Activated naive CD4-positive, alpha-beta T cell (primary cell): ENCODE measurements at places on chromosomes 5 and 9.

- DNase-seq = no peak
These were observed 34.2 kb upstream of the TESK1 start for GRCh38 chr9:35570709-35571504.

- peak; percentile 90 for DNase-seq
These were observed at the start of gene C9orf40 for GRCh38 chr9:74952201-74953151. Gene C9orf40, minus strand, starts transcription at chr9:74952912. Its CDS starts 301 bp downstream, at chr9:74952611.

GRCh38 chr5:5398071-5398470 is 24.4 kb upstream of the ICE1 start:
- DNase-seq = no peak

DNA sequence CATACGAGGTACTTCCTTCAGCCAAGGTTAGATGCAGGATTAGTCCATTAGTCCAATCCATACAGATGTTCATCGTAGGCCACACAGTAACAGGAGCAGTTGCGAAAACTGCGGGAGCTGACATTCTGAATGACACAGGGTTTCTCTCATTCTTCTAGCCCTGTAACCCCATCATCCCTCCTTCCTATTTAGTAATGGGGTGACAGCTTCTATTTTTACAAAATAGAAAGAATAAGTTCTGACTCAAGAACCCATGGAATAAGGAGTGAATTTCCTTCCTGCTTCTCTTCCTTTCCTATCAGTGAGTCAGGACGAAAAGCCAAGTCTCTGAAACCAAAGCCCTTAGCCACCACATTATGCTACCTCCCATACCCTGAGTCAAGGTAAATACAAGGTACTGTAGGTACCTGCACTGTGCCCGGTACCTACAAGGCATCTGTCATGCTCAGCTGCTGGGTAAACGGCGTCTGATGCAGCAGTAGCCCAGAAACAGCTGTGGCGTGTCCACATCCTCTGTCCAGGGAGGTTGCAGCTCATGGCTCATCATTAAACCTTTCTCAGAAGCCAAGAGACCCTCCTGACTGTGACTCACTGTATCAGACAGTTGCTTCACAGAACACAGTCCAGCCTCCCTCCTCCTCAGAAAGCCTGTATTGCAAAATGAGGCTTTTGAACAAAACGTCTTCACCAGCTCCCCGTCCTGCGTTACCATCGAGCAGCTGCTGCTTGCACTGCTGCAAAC is 84.2 kb downstream of the ESM1 start:
- no peak for DNase-seq

DNA sequence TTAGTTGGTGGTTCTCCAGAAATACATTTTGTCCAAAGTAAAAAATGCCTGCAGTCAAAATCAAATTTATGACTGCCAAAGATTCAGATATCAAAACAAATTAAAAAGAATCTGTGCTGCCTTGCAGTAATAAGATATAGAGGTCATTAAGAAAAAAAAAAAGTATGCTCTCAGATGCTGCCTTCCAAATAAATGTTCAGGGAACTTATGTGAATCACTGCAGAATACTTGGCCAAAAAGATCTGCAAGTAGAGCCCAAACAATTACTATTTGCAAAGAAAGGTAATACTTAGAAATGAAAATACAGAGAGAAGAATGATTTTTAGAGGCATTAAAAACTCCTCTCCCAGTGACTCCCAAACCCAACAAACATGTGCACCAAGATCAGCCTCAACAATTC is 52.4 kb downstream of the MRPS27 start:
- DNase-seq = no peak

GRCh38 chr9:81729135-81729534 is 39.8 kb upstream of the TLE1 start:
- no peak for DNase-seq

- peak; percentile 47 for DNase-seq
These were observed 26.8 kb upstream of the TNFAIP8 start for GRCh38 chr5:119328753-119329602.

DNA sequence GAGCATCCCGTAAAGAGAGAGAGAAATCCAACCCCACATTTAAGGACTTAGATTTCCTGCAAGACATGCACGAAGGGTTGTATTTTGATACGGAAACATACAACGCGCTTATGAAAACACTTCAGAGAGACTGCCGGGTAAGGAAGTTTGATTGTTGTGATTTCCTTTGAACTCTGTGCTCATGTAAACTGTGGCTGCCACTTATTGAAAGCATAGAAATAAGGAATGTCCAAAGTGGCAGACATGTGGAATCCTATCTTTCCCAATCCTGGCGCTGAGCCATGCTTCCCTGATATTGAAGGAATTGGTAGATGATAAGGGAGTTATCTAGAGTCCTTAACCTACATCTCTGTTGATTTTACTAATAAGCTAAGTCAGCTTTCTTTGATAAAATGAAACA is 119.4 kb downstream of the PRKACG start:
- no peak for DNase-seq

DNA sequence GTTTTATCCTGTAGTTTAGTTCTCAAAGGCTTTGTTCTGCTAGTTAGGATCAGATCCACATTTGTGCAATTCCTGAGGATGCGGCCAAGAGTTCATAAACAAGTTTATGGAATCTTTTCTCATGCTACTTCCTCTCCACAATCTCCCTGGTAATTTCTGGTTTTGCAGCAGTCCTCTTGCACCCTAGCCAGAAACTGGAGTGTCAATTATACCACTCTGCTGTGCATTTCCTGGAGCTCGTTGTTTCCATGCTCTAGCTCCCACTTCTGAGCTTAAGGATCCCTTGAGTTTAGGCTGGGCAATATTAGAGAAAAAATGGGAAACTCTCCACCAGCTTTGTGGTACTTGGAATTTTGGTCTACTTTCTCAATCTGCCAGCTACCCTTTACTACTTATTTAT is 474.7 kb downstream of the DIRAS2 start:
- DNase-seq = no peak

DNA sequence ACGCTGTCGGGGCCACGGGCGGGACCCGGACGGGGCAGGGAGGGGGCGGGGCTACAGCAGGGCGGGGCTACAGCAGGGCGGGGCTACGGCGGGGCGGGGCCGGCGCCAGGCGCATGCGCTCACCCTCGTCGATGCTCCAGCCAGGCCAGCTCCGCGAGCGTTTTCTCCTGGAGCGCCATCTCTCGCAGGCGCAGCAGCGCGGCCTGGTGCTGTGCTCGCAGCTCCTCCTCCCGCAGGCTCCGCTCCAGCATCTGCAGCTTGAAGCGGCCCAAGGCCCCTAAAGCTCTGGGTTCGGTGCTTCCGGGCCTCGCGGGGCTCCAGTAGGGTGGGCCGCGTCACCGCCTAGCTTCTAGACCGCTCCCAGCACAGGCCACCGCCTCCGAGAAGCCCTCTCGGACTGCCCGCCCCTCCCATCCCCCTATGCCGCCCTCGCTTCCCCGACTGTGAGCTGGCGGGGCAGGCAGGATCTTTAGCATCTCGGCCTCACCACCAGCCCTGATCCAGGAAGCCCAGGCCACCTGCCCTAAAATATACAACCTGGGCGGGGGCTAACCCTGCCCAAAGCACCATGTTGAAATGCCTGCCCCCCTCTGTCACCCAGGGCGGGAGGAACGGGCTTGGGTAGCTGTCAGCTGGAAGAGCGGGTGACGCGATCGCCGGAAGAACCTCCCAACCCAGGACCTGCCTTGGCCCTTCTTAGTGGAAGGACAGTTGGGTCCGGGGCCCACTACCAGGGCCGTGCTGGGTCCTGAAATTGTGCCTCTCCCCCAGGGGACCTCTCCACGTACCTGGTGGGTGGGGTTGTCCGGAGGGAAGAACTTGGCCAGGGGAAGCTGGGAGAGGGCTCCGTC is 21.9 kb upstream of the QSOX2 start:
- DNase-seq = peak; percentile 83

GRCh38 chr5:135571066-135571609 is 7.7 kb downstream of the CXCL14 start:
- DNase-seq = no peak

DNA sequence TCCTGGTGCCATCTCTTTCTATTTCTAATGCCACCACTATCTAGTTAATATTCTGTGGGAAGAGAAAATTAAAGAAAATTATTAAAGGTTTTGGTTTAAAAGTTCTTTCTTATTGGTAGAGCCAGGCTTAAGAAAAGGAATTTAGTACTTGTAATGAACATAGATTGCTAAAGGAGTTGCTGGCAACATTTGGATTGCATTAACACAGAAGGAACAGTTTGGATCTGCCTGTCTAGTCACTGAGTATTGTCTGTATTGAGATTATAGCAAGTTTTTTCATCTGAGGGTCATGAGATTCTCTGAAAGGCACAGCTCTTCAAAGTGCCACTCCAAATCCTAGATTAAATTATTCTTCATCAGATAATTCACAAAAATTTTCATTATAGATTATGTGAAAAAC is 32.0 kb downstream of the FSD1L start:
- DNase-seq = no peak

DNA sequence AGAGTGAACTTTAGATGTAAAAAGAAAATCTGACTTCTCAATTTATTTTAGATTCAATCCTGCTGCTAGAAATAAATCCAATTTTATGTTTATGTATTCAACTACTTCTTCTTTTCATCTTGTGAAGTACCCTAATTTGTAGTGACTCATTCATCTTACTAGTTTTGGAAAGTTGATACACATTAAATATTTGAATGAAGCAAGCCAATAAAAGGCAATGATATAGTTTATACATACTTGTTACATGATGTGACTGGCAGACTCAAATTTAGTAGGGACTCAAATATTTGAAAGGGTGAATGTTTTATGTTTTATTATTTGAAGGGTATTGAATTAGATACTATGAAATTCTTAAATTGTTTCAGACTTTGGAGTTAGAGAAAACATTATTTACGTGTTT is 34.7 kb downstream of the CSNK1G3 start:
- DNase-seq = no peak

GRCh38 chr5:4411664-4412063 is 728.5 kb upstream of the ADAMTS16 start:
- no peak for DNase-seq

GRCh38 chr5:51479840-51480239 is 96.6 kb downstream of the ISL1 start:
- DNase-seq = no peak

GRCh38 chr5:135826994-135827671 is 7.3 kb upstream of the SLC25A48 start:
- DNase-seq = no peak

- DNase-seq = no peak
These were observed 1.6 kb upstream of the TMEM245 start for GRCh38 chr9:109121232-109121796.

DNA sequence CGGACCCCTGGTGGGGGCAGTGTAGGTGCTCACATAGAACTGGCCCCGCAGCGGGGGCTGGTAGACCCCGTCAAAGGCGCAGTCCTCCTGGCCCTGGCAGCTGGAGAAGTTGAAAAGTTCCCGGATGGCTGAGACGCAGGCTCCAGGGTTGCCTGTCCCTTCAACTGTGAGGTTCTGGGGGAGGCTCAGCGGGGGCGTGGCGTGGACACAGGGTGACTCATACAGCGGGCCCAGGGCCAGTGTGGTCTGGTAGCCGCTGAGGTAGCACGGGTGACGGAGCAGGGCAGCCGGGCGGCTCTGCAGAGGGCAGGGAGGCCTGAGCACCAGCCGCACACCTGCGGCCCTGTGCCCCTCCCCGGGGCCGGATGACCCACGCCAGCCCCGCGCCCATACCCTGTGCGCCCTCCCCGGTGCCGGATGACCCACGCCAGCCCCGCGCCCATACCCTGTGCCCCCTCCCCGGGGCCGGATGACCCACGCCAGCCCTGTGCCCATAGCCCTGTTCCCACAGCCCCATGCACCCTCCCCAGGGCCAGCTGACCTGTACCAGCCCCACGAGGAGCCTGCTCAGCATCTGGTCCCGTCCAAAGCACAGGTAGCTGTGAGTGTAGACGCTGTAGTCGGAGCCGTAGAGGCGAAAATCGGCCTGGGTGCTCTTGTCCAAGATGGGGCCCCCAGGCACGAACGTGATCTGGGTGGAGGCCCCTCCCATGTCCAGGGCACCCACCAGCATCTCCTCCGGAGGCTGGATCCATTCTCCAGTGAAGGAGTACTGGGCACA is 5.0 kb downstream of the ENTPD8 start:
- no peak for DNase-seq

DNA sequence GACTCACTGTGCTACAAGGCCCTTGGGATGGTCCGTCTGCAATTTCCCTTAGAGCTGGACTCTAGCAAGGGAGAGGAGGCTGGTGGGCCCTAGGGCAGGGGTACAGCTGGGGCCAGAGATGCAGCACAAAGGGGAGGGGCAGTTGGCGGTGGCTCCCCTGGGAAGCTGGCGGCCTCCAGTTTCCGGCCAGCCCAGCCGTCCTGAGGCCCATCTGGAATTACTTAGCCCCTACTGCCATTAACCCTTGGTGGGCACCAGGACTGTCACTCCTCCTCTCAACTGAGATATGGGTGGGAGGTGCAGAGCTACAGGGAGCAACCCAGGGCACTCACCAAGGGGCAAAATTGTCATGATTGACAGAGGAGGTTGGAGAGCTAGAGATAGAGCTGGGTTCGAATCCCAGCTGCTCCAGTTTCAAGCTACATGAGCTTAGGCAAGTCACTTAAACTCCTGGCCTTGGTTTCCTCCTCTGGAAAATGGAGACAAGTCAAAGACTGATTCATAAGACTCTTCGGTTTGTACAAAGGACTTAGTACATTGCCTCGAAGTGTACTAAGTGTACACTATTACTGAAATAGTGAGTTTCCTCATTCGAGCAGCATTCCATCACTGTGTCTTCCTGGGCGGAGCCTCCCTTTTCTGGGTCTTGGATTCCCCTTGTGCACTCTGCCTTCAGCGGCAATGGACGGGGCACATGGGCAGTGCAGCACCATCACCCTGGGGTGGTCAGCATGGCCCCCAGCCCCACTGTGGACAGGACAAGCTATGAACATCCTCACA is 2.7 kb upstream of the PDGFRB start:
- no peak for DNase-seq

DNA sequence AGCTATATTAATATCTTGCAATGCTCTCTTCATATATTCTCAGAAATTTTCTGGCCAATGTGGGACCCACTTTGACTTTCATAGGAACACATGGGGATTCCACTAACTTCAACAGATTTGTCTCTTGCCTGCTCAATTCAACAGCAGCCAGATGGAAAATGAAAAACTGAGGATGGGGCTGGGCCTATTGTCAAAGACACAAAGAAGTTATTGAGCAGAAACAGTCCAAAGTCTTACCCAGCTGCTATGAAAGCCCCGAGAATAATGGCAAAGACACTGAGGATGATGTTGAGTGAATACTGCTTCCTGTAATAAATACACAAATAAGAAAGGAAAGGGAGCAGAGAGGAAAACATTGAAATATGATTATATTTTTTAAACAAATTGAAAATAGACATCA is 32.6 kb downstream of the SLC35D2 start:
- no peak for DNase-seq

GRCh38 chr5:159123700-159124099 is 24.0 kb upstream of the EBF1 start:
- no peak for DNase-seq

DNA sequence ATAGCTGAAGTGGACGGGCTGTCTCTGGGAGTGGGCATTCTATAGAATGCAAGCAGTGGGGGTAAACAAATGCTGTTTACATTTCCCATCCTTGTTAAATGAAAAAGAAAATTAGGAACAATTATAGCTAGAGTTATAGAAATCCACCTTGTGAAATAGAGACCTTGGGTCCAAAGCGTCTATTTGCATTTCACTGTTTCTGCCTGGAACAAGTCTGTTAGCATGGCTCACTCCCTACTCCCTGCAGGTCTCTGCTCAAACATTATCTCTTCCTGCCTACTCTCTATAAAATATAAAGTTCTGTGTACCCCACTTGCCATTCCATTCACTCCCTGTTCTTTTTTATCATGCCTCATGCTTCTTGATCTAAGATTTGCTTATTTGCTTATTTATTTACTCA is 975.7 kb upstream of the WWC1 start:
- DNase-seq = no peak
